ENCODE measurements at places on chromosomes 6 and 20. TPM values are rescaled to one million over a fixed set of nuclear protein-coding genes. Genes with fewer than 3 reads are reported as not detected.

GRCh38 chr6:147508866-147509608, 547 bp downstream of the SAMD5 start:
- peak overlapping the region; percentile 78 for H3K4me3 ChIP-seq
- H3K27ac ChIP-seq, result no peak overlapping the region
- H3K27me3 ChIP-seq, result no peaks in the 10 kb centered on the region
- no peaks in the 10 kb centered on the region for H3K4me1 ChIP-seq
- H3K36me3 ChIP-seq, result no peaks in the 10 kb centered on the region

DNA sequence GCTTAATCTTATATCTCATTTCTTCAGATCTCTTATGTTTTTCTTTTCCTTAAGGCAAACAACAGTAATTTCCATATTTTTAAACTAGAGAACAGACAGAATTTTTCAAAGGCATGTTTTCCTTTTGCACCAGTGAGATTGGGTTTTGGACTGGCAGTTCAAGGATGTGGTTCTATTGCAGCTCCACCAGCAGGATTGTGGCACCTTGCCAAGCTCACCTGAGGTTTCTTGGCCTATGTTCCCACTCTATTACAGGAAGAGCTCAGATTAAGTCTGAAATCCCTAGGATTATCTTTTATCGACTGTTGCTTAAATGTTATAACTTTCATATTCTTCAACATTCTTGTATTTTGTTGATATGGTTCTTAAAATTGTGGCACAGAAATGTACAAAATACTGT, 218.9 kb downstream of the PLCB4 start:
- peaks cover 4% of the 10 kb centered on the region for H3K4me1 ChIP-seq
- no peaks in the 10 kb centered on the region for H3K36me3 ChIP-seq
- no peak for DNase-seq
- H3K27ac ChIP-seq, result no peak overlapping the region
- H3K4me3 ChIP-seq, result no peak overlapping the region

DNA sequence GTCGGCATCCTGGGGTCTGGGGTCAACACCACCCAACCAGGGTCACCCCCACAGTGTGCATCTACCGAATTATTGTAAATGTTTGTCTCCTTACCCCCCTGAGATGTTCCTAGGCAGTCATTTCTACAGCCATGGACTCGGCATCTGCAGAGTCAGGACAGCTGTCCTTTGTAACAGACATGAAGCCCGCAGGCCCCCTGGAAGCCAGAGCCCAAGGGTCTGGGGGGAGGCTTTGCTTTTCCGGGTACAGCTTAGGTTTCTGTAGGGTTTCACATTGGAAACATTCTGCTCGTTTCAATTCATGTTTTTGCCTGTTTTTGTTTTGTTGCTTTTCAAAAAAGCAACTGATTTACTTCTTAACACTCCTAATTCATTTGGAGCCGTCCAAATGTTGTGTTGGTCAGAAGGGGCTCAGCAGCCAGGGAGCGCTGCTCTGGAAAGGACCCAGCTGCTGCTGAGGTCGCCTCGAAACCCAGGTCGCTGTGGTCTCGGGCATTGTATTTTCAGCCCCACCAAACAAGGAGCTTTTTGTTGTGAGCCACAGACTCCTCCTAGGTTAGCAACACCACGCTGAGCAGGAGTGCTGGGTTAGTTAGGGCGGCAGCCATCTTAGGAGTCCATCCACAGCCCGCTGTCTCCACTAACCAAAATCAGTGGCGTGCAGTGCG, 160.4 kb downstream of the TMEM242 start:
- no peaks in the 10 kb centered on the region for H3K27me3 ChIP-seq
- no peaks in the 10 kb centered on the region for H3K4me1 ChIP-seq
- no peak for DNase-seq
- H3K36me3 ChIP-seq, result no peaks in the 10 kb centered on the region
- H3K4me3 ChIP-seq, result no peak overlapping the region
- H3K27ac ChIP-seq, result no peak overlapping the region

GRCh38 chr6:41366150-41366549, 30.7 kb downstream of the NCR2 start:
- no peak overlapping the region for H3K27ac ChIP-seq
- H3K27me3 ChIP-seq, result no peaks in the 10 kb centered on the region

GRCh38 chr20:47455133-47456040, 46.3 kb upstream of the NCOA3 start:
- H3K36me3 ChIP-seq, result no peaks in the 10 kb centered on the region
- H3K4me3 ChIP-seq, result no peak overlapping the region
- H3K27me3 ChIP-seq, result no peaks in the 10 kb centered on the region

- H3K36me3 ChIP-seq, result no peaks in the 10 kb centered on the region
- no peak overlapping the region for H3K27ac ChIP-seq
- no peaks in the 10 kb centered on the region for H3K27me3 ChIP-seq
- no peak overlapping the region for H3K4me3 ChIP-seq
- no peaks in the 10 kb centered on the region for H3K4me1 ChIP-seq
- DNase-seq, result no peak
Measured at GRCh38 chr6:162572240-162572639, 155.3 kb downstream of the PRKN start.

DNA sequence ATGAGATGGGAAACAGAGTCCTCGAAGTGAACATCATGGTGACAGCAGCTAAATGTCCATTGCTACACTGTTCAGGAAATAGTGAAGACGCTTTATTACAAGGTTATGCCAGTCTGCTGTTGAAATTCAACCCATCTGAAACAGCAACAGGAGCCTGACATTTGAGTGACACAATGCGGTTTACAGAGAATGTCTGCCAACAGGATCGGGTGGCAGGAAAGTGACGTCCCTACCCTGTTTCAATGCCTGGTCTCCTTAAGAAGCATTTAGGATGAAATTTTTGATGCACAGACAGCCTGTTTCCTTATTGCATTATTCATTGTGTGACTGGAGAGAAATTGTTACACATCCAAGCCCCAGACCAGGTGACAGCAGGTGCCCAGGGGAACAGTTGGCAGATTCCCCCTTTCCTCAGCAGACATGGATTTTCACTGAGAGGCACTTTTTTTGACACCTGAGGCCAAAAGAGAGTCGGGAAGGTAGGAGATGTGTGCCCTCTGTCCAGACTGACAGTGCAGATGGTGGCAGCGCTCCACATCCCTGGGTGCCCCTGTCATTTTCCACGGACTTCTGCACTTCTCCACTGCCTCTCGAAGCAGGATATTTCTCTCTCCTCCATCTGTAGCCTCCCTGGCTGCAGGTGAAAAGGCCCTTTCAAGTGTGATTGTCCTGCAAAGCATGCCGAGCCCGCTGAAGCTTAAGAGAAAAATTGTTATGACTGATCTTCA, 87.9 kb downstream of the BFSP1 start:
- no peaks in the 10 kb centered on the region for H3K4me1 ChIP-seq
- no peak overlapping the region for H3K4me3 ChIP-seq
- no peaks in the 10 kb centered on the region for H3K36me3 ChIP-seq
- H3K27ac ChIP-seq, result no peak overlapping the region
- H3K27me3 ChIP-seq, result no peaks in the 10 kb centered on the region

Gene TFAP2D
- polyA plus RNA-seq, result not detected

Gene UFL1
- polyA plus RNA-seq, result 12.4 TPM

Gene RIPPLY2
- 0.96 TPM for polyA plus RNA-seq

Gene BTN3A1
- 15.9 TPM for polyA plus RNA-seq

DNA sequence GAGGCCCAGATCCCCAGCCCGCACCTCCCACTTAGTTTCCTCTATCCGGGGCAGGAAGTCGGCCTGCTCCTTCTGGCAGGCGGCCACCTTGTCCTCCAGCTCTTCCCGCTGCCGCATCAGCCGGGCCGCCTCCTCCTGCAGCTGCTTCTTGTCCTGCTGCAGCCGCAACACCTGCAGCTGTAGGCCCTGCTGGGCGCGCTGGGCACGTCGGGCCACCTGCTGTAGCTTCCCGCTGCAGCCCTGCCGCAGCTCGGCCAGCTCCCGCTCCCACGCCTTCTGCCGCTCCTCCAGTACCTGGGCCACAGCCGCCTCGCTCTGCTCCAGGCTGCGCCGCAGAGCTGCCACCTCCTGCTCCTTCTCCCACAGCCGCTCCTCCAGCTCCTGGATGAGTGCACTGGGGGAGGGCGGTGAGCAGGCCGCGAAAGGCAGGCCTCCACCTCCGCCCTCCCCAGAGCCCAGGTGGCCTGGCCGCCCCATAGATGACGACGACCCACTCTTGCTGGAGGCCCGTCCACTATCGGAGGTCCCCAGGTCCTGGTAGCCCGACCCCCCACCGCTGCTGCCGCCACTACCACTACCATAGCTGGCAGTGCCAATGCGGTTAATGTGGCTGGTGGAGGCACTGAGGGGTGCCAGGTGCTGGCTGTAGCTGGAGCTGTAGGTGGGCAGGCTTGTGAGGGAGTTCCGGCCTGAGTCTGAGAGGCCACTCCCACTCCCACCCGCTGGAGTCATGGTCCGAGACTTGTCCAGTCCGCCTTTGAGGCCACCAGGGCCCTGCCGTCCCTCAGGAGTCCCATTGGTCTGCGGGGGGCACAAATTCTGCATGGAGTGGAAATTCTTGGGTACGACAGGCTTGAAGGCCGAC, 6.0 kb upstream of the FASTKD5 start:
- H3K4me3 ChIP-seq, result no peak overlapping the region
- no peak overlapping the region for H3K27ac ChIP-seq
- H3K4me1 ChIP-seq, result no peaks in the 10 kb centered on the region

DNA sequence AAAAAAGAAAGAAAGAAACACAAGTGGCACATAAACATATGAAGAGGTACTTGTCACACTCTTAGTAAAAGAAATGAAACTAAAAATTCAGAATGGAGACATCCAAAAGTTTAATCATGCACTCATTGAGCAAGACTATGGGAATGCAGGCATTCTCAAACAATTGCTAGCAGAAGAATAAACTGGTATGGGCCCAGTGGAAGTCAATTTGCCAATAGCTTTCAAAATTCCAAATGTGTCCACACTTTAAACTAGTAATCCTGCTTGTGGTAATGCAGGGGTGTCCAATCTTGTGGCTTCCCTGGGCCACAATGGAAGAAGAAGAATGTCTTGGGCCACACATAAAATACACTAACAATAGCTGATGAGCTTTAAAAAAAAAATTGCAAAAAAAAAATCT, 97.4 kb downstream of the EPB41L2 start:
- H3K4me1 ChIP-seq, result peaks cover 6% of the 10 kb centered on the region
- DNase-seq, result no peak
- no peak overlapping the region for H3K4me3 ChIP-seq
- no peak overlapping the region for H3K27ac ChIP-seq
- H3K27me3 ChIP-seq, result no peaks in the 10 kb centered on the region

- H3K36me3 ChIP-seq, result no peaks in the 10 kb centered on the region
- H3K27ac ChIP-seq, result no peak overlapping the region
- no peaks in the 10 kb centered on the region for H3K4me1 ChIP-seq
- H3K27me3 ChIP-seq, result no peaks in the 10 kb centered on the region
- no peak for DNase-seq
Measured at GRCh38 chr20:15162079-15162647, 824.8 kb upstream of the FLRT3 start.

DNA sequence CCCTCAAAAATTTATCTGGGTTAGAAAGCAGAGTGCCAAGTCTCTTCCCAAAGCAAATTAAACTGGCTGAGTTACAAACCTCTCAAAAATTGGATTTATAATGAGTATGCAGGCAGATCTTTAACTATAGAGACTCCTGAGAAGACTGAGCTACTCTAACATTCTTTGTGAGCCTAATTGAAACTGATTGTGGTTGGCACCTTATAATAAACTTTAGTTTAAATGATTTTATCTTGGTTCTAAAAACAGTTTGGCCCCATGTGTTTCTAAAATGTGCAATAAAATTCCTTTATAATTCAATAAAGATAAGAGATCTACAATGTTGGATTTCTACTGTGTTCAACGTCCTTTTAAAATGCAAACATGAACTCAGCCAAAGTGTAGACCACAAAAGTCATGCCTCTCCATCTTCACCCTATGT, 480.2 kb upstream of the RNF217 start:
- no peaks in the 10 kb centered on the region for H3K27me3 ChIP-seq
- no peak overlapping the region for H3K4me3 ChIP-seq
- H3K4me1 ChIP-seq, result no peaks in the 10 kb centered on the region
- DNase-seq, result no peak
- no peaks in the 10 kb centered on the region for H3K36me3 ChIP-seq
- no peak overlapping the region for H3K27ac ChIP-seq

- no peaks in the 10 kb centered on the region for H3K27me3 ChIP-seq
- H3K4me1 ChIP-seq, result peaks cover 3% of the 10 kb centered on the region
- H3K36me3 ChIP-seq, result no peaks in the 10 kb centered on the region
Measured at GRCh38 chr6:117907601-117908245, 659 bp downstream of the SLC35F1 start.

Data from testis (tissue), 5 donors.